Muscle of leg (tissue), 16 donors: ENCODE measurements at places on chromosomes 2 and 18.

DNA sequence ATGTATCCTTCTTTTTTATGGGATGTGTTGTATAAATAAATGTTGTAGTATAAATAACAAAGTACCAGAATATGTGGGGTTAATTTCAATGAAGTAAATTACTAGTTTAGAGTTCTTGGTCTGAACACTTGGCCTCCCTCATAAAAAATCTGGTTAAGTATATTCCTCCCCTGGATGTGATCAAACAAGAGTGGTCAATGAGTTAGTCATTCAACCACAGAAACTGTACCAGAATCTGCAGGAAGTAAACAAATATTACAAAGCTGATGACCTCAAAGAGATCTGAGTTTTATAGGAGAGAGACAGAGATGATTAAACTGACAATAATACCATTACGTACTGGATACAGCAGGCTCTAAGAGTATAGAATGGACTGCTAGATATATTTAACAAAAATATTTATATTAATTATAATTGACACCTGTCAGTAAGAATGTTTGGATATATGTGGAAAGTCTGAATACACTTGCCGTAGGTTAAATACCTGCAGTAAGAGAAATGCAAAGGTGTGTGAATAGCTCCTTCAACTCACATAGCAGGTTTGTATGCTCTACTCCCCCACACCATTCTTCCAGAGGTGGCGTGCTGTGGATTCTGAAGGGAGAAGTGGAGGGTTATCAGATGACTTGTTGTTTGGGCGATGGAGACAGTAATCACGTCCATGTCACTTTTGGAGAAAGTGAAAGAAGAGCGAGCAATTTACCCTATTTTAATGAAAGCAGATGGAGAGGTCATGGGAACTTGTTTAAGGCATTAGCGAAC lies 108.3 kb upstream of the LRATD1 start:
- DNase-seq: no peak

- DNase-seq: no peak
Observed at GRCh38 chr18:34921811-34922385, 119.3 kb upstream of the MAPRE2 start.

DNA sequence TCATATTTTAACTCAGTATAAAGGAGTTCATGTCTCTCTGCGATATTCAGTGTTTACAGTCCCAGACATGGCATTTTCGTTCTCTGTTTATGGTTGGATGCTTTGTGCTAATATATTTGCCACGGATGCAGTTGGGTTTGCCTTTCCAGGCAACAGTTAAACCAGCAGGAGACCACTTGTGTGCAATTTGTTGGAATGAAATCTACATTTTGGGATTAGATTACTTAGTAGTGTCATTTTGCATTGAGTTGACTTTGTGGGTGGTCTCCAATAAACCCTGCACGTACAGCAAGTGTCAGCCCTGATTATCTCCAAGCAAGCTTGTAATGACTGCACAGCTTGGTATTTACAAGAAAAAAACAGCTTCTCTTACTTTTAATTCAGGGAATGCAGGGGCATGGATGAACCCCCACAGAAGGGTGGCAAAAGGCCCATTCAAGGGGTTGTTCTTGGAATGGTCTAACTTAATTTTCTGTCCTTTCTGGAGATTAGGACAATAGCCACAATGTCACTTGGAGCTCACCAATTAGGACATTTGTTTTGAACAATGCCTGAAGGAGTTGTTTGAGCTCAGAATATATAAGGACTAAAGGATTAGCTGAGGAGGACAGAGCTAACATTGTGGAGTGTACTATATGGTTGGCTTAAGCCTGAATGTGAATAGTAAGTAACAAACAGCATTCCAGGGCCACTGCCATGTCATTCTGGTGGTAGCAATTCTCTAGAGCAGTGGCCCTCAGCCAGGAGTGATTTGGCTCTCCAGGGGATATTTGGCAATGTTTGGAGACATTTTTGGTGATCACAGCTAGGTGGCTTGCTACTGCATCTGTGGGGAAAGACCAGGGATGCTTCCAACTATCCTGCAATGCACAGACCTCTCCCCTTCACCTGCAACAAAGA lies 121.5 kb downstream of the SLC4A3 start:
- DNase-seq: no peak

DNA sequence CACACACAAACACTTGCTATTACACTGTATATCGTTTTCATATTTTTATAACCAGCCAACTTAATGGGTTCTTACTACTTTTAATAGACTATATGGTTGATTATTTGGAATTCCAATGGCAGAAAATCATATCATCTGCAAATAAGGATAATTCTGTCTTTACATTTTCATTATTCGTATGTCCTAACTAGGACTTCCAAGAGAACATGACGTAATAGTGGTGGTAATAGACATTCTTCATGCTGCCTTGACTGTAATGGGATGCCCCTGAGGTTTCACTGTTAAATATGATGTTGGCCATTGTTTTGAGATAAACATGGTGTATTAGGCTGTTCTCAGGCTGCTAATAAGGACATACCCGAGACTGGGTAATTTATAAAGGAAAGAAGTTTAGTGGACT lies 45.2 kb downstream of the DYNAP start:
- no peak for DNase-seq

- DNase-seq: no peak
Observed at GRCh38 chr2:224221455-224221913, 180.4 kb downstream of the FAM124B start.

- DNase-seq: no peak
Observed at GRCh38 chr2:10763461-10763800, 42.0 kb downstream of the ATP6V1C2 start.
